Hematopoietic multipotent progenitor cell treated with erythropoietin and hydrocortisone succinate and interleukin-3 and kit ligand, for 4 days (in vitro differentiated cells): ENCODE measurements at places on chromosomes 1 and 21.
A peak's percentile ranks its signal among the peaks of the same experiment; 100 is the strongest.

GRCh38 chr1:20729155-20729931, 3.2 kb downstream of the SH2D5 start:
- no peak for DNase-seq

- peak; percentile 23 for DNase-seq
Measured at GRCh38 chr1:31605908-31606427, 11.5 kb upstream of the HCRTR1 start.

GRCh38 chr1:25774206-25774803, 25.7 kb upstream of the SELENON start:
- no peak for DNase-seq

DNA sequence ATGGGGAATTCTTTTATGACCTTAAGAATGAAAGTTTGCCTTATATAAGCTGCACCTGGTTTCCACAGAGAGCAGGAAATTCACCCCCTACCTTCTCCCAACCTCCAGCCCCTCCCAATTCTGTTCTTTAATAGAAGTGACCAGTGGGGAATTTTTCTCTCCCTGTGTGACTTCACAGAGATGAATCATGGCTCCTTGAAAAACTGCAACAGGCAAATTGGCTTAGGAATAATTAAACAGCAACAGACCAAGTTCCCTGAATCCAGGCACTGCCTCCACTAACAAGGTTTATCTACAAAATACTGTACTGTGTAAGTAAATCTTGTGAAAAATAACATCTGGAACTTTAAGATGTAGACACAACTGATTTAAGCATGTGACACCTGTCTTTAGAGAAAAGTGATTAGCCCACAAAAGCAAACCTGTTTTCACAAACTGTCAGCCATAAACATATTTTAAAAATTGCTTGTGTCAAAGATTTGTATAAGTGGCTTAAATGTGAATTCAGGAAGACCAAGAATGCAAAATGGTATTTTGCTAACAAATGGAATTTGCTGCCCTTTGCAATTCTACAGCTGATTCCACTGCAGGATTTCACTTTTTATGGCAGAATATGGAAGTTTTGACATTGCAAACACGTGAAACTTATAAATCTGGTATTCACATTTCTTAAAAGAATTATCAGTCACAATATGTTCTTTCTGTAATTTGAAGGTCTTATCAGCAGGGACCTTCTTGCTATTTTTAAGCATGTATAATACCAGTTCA, 54.0 kb downstream of the ALG14 start:
- peak; percentile 17 for DNase-seq

DNA sequence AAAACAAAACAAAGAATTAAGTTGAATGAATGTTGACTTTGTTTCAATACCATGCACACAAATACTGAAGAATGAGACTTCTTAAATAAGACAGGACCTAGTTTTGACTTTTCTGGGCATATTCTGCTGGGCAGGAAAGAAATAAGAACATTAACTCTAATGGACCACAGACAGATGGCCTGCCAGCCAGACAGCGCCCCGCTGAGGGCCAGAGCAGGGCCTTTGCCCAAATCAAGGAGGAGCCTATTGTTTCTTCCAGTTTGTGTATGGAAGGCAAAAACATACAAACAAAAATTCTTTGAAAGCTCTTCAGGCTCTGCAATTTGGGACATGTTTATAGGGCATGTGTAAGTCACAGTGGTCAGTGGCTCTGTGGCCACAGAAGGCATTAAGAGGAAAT, 44.4 kb upstream of the KIF26B start:
- no peak for DNase-seq

- no peak for DNase-seq
Measured at GRCh38 chr1:218943371-218943770, 230.3 kb upstream of the LYPLAL1 start.

GRCh38 chr21:27149034-27149433, 182.1 kb upstream of the ADAMTS5 start:
- no peak for DNase-seq

DNA sequence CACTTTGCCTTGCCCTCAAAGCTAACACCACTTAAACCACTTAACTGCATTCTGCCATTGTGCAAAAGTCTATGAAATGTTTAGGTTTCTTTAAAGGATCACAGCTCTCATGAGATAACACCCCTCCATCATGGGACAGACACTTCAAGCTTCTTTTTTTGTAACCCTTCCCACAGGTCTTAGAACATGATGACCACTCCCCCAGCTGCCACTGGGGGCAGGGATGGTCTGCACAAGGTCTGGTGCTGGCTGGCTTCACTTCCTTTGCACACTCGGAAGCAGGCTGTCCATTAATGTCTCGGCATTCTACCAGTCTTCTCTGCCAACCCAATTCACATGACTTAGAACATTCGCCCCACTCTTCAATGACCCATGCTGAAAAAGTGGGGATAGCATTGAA, 7.7 kb downstream of the ADAMTS1 start:
- DNase-seq, result no peak

DNA sequence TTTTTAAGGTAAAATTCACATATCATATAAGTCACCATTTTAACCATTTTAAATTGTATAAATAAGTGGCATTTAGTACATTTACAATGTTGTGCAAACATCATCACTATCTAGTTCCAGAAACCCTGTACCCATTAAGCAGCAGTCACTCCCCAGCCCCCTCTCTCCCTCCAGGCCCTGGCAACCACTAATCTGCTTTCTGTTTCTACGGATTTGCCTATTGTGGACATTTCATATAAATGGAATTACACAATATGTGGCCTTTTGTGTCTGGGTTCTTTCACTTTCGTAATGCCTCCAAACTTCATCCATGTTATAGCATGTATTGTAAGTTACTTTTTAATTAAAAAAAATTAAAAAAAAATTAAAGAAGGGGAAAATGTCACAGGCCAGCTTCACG, 58.0 kb upstream of the RAB3GAP2 start:
- no peak for DNase-seq

DNA sequence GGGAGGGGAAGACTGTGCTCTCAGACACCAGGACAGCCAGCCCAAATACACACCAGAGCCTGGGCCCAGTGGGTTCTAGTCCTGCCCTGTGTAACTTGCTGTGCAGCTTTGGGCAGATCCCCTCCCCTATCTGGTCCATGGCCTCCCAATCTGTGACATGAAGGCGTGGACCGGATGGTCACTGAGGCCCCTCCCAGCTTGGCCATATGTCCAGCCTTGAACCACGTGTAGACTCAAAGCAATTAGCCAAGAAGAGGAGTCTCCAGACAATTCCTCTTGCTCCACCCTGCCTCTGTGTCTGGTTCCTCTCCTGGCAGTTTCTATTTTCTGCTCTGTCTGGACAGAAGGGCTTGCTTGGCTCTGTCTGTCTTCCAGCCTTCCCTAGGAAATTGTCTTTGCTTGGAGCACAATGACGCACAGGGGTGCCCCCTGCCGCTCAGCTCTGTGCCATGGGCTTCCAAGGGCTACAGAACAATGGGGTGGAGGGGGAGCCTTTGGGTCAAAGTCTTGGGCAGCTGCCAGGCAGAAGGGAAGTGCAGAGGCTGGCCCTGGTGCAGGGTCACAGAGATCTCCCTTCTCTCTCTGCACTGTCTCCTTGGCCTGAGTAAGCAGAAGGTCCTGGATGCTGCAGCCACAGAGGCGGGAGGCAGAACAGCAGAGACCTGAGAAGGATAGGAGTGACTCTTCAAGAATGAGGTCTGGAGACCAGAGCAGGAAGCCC, 66.1 kb downstream of the TENT5C start:
- DNase-seq, result peak; percentile 70

DNA sequence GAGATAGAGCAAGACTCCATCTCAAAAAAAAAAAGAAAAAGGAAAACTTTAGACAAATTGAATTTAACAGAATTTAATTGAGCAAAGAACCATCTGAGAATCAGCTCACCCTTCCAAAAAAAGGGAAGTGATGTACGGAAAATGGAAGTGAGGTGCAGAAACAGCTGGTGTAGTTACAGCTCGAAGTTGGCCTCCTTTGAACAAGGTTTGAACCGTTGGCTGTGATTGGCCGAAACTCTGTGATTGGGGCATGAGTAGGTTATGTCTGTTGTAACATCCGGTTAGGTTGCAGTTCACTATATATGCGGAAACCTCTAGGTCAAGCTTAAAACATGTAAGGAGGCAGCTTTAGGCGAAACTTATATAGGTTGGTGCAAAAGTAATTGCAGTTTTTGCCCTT, 97.9 kb upstream of the KIF26B start:
- DNase-seq, result peak; percentile 39
